Aorta (tissue), 5 donors: ENCODE measurements at places on chromosomes 13 and 19. TPM values are rescaled to one million over a fixed set of nuclear protein-coding genes. Genes with fewer than 3 reads are reported as not detected.

The FUT2 gene
- total RNA-seq, result not detected

The RNF17 gene
- total RNA-seq, result not detected

The LGALS7 gene
- total RNA-seq, result not detected

The SLC25A42 gene
- 10.3 TPM for total RNA-seq

The SIAH3 gene
- total RNA-seq, result 0.09 TPM
